NCI-H1436 treated with DMSO at 0.1 percent for 48 hours (cell line): ENCODE measurements at places on chromosomes 5 and 9.

GRCh38 chr5:66378407-66378806, 217.8 kb upstream of the MAST4 start:
- no peak for DNase-seq

- DNase-seq = no peak
Measured at GRCh38 chr9:77453825-77454647, 194.1 kb downstream of the GNA14 start.

DNA sequence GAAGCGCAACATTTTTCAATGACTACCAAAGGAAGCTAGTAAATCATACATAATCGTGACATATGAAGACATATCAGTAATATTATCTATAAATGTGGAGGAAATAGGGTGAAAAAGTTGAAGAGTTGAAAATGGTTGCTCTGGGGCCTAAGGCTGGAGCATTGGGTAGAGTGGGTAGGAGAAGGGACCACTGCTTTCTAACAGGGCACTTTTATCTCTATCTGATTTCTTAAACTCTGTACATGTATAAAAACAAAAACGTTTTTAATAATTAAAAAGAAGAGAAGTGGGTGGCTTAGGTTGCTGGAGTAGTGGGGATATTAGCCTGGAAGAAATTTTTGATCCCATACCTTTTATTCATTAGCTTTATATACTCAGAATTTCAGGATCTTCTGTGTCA, 44.2 kb upstream of the ITGA1 start:
- no peak for DNase-seq

- no peak for DNase-seq
Measured at GRCh38 chr9:94908583-94909249, 182.2 kb downstream of the AOPEP start.

GRCh38 chr5:169705322-169705721, 68.2 kb downstream of the DOCK2 start:
- DNase-seq = no peak

GRCh38 chr9:110093417-110093816, 114.5 kb downstream of the C9orf152 start:
- DNase-seq = no peak

- no peak for DNase-seq
Measured at GRCh38 chr5:84259283-84260045, 125.2 kb downstream of the EDIL3 start.
